CD4-positive, alpha-beta T cell (primary cell): ENCODE measurements at places on chromosomes 1 and 21.
A peak's percentile ranks its signal among the peaks of the same experiment; 100 is the strongest.

GRCh38 chr21:14557413-14557812 is 11.3 kb upstream of the SAMSN1 start:
- no peak for DNase-seq

DNA sequence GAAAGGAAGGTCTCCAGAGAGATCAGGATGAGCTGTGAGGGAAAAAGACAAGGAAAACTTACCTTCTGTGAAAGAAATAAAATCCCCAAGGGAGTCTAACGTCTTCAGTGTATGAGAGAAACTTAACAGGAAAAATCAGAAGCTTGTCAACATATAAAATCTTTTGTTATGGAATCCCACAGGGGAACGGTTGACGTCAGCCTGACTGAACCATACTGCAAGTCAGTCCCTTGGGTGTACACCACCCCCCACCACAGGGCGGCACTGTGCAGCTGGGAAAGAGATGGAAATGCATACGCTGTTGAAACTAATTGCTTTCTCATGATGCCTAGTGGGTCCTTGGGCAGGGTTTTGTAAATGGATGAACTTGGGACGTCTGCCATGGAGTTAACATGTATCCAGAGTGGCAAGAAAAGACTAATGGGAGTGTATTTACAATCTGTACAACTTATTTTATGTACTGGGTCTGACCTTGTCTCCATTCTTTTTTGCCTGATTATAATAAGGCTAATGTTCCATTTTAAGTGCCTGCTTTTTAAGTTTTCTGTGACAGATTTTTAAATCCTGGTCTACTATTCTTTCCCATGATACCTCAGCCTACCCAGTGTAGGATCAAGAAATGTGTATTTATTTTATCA is 22.7 kb downstream of the UTP25 start:
- DNase-seq: no peak

- no peak for DNase-seq
Observed at GRCh38 chr21:27292229-27292628, 325.3 kb upstream of the ADAMTS5 start.

DNA sequence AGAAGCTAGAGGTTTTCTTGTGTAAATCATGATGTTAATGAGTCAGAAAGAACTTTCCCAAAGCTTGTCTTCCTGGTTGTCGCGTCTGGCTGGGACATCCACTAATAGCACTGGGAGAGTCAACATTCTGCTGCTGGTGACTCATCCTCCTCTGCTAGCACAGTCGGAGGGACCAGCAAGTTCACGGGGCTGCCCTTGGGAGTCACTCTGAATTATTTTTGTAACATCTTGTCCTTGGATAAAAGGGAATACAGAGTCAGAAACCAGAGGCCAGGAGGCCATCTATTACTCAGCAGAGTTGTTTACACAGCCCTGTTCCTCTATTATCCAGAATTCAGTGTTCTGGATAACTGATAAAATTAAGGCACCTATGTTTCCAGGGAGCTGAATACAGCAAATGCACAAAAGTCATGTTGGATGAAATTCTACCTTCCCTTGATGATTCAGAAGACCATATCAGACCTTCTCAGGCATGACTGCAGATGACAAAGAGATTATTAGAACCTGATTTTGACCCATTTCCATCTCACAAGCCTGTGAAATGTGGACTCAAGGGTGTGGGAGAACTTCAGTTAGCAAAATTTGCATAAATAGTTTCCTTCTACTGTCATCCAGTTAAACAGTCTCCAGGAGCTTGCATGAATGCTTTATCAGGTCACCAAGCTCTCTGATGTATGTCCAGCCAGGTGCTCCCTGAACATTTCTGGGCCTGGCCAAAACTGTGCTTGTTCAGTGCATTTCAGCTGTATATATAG is 68.1 kb downstream of the JAK1 start:
- peak; percentile 12 for DNase-seq

DNA sequence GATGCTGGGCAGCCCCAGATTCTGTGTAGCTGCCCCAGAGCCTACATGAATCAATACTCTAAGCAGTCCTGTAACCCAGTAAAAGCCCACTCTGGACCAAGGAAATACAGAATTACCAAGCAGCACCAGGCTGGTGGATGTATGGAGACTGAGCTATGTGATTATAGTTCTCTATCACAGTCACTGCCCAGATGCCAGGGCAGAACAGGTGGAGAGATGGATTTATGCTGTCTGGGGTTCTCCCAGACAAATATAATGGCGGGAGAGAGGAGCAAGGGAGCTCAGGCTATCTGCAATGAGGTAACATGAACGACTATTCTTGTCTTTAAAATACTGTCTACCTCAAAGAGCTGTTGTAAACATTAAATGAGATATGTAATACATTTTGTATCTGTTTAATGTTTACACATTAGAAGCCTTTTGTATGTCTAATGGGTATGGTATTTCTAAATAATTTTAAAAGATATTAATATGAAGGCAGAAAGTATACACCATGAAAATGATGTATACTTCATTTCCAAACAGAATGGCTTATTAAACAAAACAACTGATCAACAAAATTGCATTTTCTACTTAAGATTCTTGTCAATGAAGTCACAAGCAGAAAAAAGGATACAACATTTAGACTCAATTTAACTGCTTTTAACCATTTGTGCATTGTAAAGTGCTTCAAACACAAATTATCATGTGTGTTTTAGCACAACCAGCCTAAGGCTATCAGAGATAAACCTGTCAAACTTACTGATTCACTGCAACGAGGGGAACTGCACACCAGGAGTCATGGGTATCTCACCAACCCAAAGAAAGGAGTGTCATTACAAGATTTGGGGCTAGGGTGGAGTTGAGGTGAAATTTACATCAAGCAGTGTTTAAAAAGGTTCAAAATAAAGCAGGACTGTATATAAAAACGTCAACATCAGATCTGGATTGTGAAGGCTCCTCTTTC is 3.0 kb downstream of the SDE2 start:
- DNase-seq: no peak

DNA sequence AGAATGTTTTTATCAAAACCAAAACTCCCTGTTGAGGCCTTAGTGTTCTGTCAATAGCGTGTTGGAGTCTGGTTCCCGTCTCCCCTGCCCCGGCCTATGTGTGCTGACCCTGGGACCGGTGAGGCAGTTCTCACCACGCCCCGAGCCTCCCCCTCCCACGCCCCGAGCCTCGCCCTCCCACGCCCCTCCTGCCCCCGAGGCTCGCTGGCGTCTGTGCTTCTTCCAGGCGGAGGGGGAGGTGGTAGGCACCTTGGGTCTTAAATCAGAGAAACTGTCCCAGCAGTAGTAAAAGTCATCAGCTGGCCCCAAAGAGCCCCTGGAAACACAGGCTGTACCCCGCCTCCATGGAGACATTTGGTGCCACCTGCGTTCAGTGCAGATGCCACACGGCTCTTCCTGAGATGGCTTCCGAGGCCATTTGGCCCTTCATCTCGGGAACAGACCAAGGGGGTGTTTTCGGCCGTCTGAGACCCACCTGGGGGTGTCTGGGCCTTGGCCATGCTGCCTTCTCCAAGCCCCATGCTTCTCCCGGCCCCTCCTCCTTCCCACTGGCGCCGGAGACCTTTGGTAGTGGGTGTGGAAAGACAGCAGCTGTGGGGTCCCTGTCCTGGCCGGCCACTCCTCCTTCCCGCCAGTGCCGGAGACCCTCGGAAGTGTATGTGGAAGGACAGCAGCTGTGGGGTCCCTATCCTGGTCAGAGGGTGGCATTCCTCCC is 44.7 kb downstream of the SKI start:
- no peak for DNase-seq

- DNase-seq: no peak
Observed at GRCh38 chr21:33022489-33022827, 3.3 kb upstream of the OLIG2 start.

GRCh38 chr1:214281720-214282629 is 1.0 kb downstream of the SMYD2 start:
- DNase-seq: no peak

DNA sequence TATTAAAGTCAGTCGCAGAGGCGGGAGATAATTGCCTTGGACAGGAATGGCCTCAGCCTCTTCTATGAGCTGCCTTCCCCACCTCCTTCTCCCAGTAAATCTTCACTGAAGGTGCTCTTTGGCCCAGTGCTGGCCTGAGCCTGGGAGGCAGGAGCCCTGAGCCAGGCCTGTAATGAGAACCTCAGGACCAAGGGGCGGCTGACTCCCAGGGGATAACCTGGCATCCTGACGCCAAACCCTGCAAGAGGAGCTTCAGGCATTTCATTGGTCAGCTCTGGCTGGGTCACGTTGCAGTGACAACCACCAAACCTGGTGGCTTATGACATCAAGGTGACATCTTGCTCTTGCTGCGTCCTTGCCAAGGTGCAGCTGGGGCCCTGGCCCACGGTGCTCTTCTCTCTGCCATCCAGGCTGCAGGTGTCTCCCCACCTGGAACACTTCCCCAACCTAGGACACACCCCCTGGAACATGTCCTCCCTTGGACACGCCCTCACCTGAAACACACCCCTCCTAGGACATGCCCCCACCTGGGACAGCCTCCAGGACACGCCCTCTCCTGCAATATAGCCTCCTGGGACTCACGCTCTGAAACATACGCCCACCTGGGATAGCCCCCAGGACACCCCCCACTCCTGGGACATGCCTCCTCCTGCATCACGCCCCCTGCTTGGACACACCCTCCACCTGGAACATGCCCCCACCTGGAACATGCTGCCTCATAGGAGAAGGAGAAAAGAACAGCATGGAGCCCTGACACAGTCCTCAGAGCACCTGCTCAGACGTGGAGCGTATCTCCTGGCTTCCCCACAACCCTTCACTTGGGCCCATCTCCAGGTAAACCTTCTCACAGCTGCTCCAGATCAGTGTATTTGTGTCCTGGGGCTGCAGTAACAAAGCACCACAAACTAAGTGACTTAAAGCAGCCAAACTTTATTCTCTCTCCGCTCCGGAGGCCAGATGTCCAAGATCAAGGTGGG is 333.6 kb downstream of the NPHP4 start:
- DNase-seq: no peak

GRCh38 chr1:226268421-226269124 is 40.4 kb downstream of the LIN9 start:
- no peak for DNase-seq

- no peak for DNase-seq
Observed at GRCh38 chr1:84919461-84919970, 26.5 kb upstream of the LPAR3 start.

DNA sequence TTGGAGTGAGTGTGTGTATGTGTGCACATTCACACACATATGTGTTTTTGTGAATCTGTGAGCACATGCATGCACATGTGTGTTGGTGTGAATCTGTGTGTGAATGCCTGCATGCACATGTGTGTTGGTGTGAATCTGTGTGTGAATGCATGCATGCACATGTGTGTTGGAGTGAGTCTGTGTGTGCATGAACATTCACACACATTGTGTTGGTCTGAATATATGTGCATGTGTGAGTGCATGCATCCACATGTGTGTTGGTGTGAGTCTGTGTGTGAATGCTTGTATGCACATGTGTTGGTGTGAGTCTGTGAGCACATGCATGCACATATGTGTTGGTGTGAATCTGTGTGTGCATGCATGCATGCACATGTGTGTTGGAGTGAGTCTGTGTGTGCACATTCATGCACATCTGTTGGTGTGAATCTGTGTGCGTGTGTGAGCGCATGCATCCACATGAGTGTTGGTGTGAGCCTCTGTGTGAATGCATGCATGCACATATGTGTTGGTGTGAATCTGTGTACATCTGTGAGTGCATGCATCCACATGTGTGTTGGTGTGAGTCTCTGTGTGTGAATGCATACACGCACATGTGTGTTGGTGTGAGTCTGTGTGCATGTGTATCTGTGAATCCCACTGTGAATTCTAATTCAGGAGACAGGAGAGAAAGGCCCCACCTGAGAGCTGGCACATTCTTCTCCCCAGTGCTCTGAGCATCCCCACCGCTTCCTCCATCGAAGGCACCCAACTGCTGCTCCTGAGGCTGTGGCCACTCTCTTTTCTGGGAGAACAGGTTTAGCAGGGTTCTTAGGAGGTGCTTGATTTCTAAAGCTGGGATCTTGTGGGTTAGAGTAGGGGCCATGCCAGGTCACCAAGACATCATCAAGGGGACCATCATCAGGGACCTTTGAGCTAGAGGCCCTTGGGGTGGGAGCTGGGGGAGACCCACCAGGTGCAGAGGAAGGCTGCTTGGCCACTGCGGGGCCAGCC is 117.5 kb upstream of the ARHGEF16 start:
- DNase-seq: no peak

GRCh38 chr1:21100481-21100921 is 76.2 kb downstream of the EIF4G3 start:
- DNase-seq: no peak

GRCh38 chr1:69861641-69862040 is 293.9 kb downstream of the LRRC7 start:
- no peak for DNase-seq

DNA sequence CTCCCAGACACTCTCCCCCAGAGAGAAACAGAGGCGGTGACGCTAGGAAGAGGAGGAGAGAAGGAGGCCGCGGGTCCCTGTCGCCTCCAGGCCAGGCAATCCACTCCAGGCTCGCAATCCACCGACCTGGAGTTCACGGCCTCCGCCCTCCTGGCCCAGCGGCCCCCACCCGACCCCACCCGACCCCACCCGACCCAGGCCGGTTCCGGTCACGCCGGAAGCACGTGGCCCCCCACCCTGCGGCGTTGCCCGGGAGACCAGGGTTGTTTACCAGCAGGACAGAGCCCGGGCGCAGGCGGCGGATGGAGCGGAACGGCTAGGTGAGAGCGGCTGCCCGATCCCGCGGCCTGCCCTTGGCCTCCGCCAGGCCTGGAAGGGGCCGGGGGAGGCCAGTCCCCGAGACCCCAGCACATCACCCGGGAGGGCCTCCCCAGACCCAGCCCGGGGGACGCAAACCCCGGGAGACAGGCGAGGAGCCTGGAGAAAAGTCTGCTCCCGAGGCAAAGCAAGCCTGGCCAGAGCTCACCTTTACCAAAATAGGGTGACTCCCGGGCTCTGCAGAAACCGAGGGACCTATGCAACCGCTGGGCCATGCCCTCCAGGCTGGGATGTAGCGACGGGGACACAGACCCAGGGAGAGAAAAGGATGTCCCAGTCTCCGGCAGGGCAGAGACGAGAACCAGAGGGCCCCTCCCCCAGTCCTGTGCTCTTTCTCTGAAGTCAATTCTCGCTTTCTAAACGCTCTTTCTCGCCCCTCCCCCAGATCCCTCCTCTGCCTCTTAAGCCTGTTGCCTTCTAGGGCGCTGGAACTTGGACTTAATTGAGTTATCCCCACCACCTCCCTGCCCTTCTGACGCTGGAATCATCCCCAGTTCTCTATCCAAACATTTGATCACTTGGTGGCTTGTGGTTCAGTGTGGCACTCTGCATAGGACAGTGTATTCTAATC is at the start of the genes PLA2G2C and UBXN10:
PLA2G2C (minus strand) TSS at position 685 of the 949 bp plus-strand sequence. CDS start 9,155 bp downstream, outside the sequence.
UBXN10 (plus strand) TSS at position 263 of the 949 bp plus-strand sequence. CDS start 4,466 bp downstream, outside the sequence.
- DNase-seq: peak; percentile 35

DNA sequence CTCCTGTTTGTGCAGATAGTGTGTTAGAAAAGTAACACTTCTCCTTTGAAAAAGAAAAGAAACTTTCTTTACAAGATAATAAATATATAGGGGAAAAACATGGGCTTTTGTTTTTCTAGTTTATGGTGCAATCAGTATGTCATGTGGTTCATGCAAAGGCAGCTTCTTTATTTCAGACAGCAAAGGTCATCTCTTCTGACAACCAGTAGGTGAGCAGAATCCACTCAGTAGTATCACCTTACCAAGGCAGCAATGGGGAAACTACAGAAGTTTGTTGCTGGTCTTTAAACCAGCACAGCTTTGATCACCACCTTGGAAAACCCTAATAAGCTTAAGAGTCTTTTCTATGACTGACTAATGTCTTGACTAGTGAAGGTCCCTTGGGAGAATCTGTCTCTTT is 13.0 kb upstream of the SAMSN1 start:
- DNase-seq: no peak

- no peak for DNase-seq
Observed at GRCh38 chr21:34690793-34691175, 22.0 kb downstream of the CLIC6 start.
